Suprapubic skin (tissue), 4 donors: ENCODE measurements at places on chromosomes 5 and 9. TPM values are rescaled to one million over a fixed set of nuclear protein-coding genes. Genes with fewer than 3 reads are reported as not detected.
A peak's percentile ranks its signal among the peaks of the same experiment; 100 is the strongest.

DNA sequence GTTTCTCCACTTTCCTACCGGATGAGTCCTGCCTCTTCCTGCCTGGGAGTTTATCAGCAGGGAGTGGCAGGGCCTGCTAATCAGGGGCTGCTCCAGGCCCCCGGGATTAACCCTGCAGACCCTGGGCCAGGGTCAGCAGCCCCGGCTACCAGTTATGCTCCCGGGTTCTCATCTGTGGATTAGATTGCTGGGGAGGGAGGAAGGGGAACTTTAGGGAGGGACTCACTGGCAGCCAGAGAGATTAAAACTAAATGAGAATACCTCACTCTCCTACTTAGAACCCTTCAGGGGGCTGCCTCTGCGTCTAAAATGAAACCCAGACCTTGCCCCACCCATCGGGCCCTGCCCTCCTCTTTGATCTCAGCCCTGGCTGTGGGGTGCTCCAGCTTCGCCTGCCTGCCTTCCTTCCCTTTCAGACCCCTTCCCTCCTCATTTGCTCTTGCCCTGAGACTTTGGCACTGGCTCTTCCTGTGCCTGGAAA lies 130.5 kb upstream of the HAND1 start:
- no peak for DNase-seq
- H3K36me3 ChIP-seq = no peaks in the 10 kb centered on the region
- peaks cover 28% of the 10 kb centered on the region for H3K4me1 ChIP-seq
- no peak overlapping the region for H3K27ac ChIP-seq
- H3K4me3 ChIP-seq = no peak overlapping the region
- H3K27me3 ChIP-seq = peaks cover 51% of the 10 kb centered on the region

Gene SLC34A3
- not detected for total RNA-seq

DNA sequence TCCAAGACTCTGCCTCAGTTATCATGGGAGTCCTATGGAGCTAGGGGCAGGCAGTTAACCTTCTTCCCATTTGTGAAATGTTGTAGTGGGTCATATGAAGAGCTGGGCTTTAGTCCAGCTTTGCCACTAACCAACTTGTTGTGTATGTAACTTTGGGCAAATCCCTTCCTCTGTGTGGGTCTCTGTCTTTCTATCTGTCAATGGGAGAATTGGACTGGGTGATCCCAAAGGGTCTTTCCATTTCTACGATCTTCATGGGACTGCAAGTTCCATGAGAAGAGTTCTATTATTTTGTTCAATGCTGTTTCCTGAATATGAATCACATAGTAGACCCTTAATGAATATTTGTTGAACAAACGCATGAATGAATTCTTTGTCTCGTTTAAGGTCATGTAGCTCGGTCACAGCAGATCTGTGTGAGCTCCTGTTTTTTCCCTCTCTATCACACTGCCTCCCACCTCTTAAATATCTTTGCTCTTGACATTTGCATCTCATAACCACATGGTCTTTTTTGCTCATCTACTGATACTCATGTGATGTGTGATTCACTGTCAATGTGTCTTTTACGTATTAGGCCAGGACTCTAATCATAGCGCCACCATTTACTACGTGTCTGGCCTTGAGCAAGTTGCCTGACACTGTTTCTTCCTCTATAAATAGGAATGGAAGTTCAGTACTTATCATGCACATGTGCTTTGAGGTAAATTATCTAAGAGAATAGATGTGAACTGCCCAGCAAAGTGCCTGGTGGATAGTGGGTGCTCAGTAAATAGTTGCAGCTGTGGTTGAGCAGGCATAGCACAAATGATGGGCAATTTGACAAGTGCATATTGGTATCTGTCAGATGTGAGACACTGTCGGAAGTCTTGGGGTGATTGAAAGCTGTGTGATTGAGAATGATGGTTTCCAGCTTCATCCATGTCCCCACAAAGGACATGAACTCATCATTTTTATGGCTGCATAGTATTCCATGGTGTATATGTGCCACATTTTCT lies 37.4 kb downstream of the PTTG1 start:
- no peak for DNase-seq
- H3K36me3 ChIP-seq = no peaks in the 10 kb centered on the region
- H3K27ac ChIP-seq = no peak overlapping the region
- H3K27me3 ChIP-seq = no peaks in the 10 kb centered on the region

DNA sequence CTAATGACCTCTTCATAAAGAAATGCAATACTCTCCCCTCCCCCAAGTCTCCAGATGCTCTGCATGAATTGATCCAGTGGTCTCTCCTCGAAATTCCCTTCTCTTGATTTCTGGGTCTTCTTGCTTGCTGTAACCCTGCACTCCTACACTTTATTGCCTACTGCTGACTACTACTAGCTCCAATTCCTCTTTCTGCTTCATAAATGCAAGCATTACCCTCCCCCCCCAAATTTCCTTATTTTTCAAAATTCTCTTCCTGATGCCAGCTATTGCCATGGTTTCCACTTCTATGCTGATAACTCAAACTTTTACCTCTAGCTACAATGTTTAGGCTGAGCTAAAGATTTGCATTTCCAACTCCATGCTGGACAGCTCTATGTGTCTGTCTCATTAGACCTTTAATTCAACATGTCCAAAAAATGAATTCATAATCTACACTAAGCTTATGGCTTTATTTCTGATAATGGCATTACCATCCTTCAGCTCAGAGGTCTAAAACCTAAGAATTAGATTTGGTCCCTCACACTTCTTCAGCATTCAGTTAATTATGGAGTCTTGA lies 1.4 kb downstream of the ZBTB26 start:
- DNase-seq = no peak
- H3K4me3 ChIP-seq = no peak overlapping the region
- no peak overlapping the region for H3K27ac ChIP-seq
- H3K4me1 ChIP-seq = peaks cover 31% of the 10 kb centered on the region
- H3K36me3 ChIP-seq = no peaks in the 10 kb centered on the region

GRCh38 chr5:53355316-53355715 lies 125.1 kb upstream of the FST start:
- DNase-seq = no peak
- no peak overlapping the region for H3K27ac ChIP-seq
- no peak overlapping the region for H3K4me3 ChIP-seq
- H3K36me3 ChIP-seq = no peaks in the 10 kb centered on the region
- no peaks in the 10 kb centered on the region for H3K4me1 ChIP-seq
- no peaks in the 10 kb centered on the region for H3K27me3 ChIP-seq

- H3K4me3 ChIP-seq = no peak overlapping the region
- no peaks in the 10 kb centered on the region for H3K27me3 ChIP-seq
- DNase-seq = no peak
- no peaks in the 10 kb centered on the region for H3K36me3 ChIP-seq
Measured at GRCh38 chr5:144135113-144135762, 35.2 kb downstream of the YIPF5 start.

DNA sequence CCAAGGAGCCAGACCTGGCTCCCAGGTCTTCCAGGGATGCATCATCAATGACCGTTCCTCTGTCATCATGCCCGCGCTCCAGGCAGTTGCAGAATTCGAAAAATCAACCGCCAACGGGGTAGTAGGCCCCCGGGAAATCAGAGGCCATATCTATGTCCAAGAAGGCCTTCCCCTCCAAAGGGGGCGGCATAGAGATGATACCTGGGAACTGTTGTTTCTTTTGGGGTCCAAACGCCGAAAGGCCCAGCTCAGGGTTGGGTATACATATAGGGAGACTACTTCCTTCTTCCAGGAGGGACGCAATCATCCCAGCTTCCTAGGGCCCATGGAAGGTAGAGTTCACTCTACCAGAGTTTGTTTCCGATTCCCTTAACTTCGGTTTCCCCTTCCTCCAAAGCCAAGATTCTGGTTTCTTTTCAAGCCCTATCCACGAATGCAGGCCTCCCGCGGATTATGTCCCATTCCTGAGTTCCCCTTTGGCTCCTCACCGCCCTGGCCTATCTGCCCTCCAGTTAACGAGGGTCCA lies 754 bp downstream of the DCAF12 start:
- H3K36me3 ChIP-seq = peaks cover 10% of the 10 kb centered on the region
- no peak for DNase-seq
- no peaks in the 10 kb centered on the region for H3K27me3 ChIP-seq
- peaks cover 32% of the 10 kb centered on the region for H3K4me1 ChIP-seq

Gene ANKRD31
- total RNA-seq = 0.21 TPM

Gene PCDHGB6
- total RNA-seq = 4.5 TPM

Gene OTP
- total RNA-seq = not detected

- H3K27ac ChIP-seq = no peak overlapping the region
- no peaks in the 10 kb centered on the region for H3K36me3 ChIP-seq
- H3K4me3 ChIP-seq = no peak overlapping the region
- H3K27me3 ChIP-seq = no peaks in the 10 kb centered on the region
- H3K4me1 ChIP-seq = no peaks in the 10 kb centered on the region
Measured at GRCh38 chr9:103798620-103799019, 295.5 kb upstream of the SMC2 start.

DNA sequence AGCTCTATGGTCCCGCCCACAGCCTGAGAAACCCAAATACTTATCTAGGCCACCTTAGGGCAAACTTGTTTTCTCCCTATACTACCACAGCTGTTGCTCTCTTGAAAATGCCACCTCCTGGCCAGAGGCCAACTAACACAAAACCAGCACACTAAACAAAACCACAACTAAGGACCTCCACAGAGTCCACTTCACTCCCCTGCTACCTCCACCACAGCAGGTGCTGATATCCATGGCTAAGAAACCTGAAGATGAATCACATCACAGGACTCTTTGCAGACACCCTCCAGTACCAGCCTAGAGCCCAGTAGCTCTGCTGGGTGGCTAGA lies 108.4 kb downstream of the ALDH1A1 start:
- DNase-seq = no peak
- H3K4me3 ChIP-seq = no peak overlapping the region
- H3K27me3 ChIP-seq = no peaks in the 10 kb centered on the region

DNA sequence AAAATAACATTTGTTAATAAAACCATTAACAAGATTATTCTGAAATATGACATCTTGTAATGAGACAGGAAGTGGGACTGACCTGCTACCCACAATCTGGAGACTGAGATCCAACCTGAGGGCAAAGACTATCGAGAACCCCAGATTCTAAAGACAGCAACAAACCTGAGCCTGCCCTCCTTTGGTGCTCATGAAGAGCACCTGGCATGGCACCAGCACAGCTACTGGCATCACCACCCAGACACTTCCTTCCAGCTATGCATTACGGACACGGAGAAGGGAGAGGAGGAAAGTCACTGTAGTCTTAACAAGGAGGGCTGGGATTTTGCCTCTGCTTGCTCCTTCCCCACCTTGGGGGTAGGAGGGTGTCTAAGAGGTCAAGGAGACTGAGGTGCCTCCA lies 105.5 kb downstream of the AUH start:
- no peak for DNase-seq
- no peak overlapping the region for H3K27ac ChIP-seq
- no peak overlapping the region for H3K4me3 ChIP-seq

DNA sequence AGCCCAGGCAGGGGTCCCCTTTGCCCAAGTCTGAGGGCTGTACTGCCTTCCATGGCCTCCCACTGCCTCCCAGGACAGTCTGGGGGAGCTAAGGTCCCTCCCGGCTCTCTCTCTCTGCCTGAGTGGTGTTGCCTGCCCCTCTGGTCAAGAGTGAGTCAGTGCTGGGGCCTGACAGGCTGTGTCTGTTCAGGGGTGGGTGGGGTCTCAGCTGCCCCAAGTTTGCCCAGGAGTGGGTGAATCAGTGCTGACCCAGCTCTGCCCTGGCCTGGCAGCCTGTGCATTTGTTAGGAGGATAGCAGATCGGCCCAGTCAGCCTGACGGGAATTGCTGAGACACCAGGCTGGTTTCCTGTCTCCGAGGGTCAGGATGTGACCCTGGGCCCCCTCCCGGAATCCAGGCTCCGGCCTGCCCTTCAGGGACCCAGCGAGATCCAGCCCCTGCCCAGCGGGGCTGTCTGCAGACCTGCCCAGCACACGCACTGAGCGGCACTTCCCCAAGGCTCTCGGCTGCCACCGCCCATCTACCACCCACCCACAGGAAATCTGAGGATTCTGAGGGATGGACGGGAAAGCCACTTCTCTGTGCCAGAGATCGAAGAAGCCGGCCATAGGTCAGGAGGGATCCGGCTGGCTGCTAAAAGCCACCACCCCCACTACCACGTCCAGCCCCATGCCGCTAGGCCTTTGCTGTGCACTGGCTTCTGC lies 15.9 kb downstream of the ENG start:
- H3K27ac ChIP-seq = peak overlapping the region; percentile 79
- peaks cover 53% of the 10 kb centered on the region for H3K4me1 ChIP-seq
- DNase-seq = peak; percentile 88
- peaks cover 17% of the 10 kb centered on the region for H3K36me3 ChIP-seq
- H3K27me3 ChIP-seq = no peaks in the 10 kb centered on the region

DNA sequence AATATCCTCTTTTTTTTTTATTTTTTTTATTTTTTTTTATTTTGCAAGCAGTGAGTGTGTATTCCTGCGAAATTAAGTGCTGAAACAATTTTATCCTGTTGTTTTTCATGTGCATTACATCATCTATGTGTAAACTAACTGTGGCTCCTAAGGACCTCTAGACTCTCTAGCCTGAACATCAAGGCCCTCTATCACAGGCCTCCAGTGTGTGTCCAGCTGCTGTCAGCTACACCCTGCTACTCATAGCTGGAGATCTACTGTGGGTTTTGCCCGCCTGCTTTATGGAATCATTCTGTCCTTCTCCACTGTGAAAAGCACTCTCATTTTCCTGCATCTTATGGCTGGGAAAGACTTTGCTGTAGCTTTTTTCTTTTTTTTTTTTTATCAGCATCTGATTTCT lies 157.8 kb downstream of the KCTD16 start:
- H3K27ac ChIP-seq = no peak overlapping the region
- H3K36me3 ChIP-seq = no peaks in the 10 kb centered on the region
- no peaks in the 10 kb centered on the region for H3K4me1 ChIP-seq
- no peak for DNase-seq
- H3K4me3 ChIP-seq = no peak overlapping the region

DNA sequence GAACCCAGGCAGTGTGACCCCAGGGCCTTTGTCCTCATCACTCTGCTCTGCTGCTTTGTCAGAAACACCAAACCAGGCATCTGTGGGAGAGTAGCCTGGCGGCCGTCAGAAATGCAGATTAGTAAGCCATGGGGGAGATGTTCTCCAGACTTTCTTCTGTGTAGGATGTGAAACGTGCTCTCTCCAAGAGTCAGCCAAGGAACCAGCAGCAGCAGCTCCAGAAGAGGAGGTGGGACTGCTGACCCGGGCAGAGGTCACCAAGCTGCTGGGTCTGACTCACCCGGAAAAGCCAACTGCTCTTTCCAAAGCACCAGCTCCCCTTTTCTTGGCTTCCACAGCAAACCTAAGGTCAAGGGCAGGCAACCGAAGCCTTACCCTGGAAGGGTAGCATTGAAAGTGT lies 14.4 kb upstream of the ABLIM3 start:
- H3K4me1 ChIP-seq = peaks cover 28% of the 10 kb centered on the region
- H3K36me3 ChIP-seq = no peaks in the 10 kb centered on the region
- H3K27me3 ChIP-seq = no peaks in the 10 kb centered on the region

DNA sequence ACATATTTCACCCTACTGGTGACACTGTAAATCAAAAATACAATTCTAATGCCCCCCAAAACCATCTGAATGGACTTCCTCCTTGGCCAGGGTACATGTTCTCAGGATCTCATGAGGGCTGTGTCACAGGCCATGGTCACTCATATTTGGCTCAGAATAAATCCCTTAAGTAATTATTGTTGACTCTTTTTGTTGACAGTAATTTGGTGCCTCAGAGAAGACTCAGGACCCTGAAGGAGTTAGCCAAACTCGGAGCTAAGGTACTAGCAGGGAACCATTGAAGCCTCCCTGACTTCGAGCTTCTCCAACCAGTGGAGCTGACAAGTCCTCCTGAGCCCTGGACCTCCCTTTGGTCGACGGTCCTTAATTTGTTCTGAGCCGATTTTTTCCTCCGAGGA lies 51.2 kb upstream of the SNAPC3 start:
- no peak for DNase-seq
- H3K4me1 ChIP-seq = no peaks in the 10 kb centered on the region
- H3K36me3 ChIP-seq = no peaks in the 10 kb centered on the region
- H3K27ac ChIP-seq = no peak overlapping the region
- peaks cover 2% of the 10 kb centered on the region for H3K27me3 ChIP-seq
- no peak overlapping the region for H3K4me3 ChIP-seq
